Stimulated activated CD4-positive, alpha-beta T cell treated with anti-CD3 and anti-CD28 coated beads, Interleukin-1b, Interleukin-23, amount 100 ng/mL, for 1 hour (primary cell): ENCODE measurements at places on chromosomes 6 and 20.

- no peak for DNase-seq
These were observed 95.1 kb downstream of the FUT9 start for GRCh38 chr6:96110878-96111277.

DNA sequence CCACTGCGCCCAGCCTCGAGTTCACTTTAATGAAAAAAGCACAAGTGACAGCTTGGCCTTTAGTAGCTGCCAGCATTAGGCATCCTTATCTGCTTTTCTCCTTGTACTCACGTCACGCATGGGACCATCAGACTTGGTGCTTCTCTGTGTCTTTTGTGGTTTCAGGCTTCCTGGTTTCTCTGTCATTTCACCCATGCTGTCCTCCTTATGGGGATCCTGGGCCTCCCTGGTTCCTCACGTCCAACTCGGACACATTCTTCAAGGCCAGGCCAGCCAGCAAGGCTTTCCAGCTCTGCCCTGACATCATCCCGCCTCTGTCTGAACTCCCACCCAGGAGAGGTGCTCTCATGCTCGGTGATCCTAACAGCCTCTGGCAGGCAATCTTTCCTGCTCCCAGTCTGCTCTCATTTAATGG is 83.2 kb downstream of the TIAM2 start:
- DNase-seq = no peak

GRCh38 chr6:90304308-90304707 is 7.7 kb upstream of the BACH2 start:
- no peak for DNase-seq

DNA sequence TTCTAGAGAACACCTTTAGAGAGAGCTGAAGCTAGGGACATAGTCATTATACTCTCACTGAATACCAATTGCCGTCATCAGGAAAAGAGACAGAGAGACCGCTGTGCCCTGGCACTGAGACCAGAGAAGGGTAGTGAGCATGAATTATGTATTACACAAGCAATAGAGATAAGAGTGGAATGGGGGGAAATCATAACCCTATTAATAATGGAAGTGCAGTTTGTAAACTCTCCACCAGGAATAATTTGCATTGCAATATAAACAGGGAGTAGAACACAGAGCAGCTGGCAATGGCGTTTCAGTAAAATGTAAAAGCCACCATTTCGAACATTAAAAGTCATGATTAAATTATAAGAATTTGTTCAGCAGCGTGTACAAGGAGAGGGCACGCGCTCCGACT is 244.5 kb downstream of the MAFB start:
- no peak for DNase-seq

GRCh38 chr6:31178143-31179041 is 7.9 kb upstream of the POU5F1 start:
- no peak for DNase-seq

GRCh38 chr6:89073840-89074239 is 6.7 kb upstream of the PNRC1 start:
- DNase-seq = no peak

GRCh38 chr6:45375449-45375848 is 2.3 kb downstream of the SUPT3H start:
- no peak for DNase-seq

DNA sequence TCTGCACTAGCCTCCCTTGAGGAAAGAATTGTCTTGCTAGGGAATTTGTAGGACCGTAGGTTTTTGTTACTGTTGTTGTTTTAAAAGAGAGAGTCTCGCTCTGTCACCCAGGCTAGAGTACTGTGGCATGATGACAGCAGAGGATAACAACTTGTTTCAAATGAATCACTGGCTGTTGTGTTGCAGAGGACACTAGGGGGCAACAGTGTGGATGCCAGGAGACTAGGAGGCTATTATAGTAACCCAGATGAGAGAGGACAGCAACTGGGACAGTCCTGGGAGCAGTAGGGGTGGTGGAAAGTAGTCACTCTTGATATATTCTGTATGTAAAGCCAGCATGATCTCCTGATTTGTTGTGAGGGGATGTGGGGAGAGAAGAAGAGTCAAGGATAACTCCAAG is 41.8 kb upstream of the LAMA4 start:
- no peak for DNase-seq

GRCh38 chr6:108009894-108010293 is 51.9 kb upstream of the SEC63 start:
- DNase-seq = no peak

- DNase-seq = no peak
These were observed 18.2 kb downstream of the SYNDIG1 start for GRCh38 chr20:24487648-24488047.

GRCh38 chr20:11192106-11192505 is 518.3 kb upstream of the JAG1 start:
- DNase-seq = no peak

DNA sequence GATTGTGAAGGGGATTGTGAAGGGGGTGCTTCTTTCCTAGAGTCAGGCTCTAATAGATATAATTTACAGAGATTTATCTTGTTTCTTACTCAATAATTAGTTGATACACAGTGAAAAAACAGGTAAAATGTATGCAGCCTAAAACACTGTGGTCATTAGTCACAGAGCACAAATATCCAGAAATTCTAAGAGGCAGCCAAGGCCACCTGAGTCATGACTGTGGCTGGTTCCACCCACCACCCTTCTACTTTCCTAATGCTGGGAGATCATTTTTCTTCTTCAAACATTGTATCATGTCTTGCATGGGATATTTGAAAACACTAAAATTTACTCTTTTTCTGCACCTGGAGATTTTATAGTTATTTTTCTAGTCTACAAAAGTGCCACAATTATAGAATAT is 181.6 kb downstream of the OTOR start:
- DNase-seq = no peak

- DNase-seq = no peak
These were observed 2.7 kb downstream of the HIVEP2 start for GRCh38 chr6:142942238-142942637.

DNA sequence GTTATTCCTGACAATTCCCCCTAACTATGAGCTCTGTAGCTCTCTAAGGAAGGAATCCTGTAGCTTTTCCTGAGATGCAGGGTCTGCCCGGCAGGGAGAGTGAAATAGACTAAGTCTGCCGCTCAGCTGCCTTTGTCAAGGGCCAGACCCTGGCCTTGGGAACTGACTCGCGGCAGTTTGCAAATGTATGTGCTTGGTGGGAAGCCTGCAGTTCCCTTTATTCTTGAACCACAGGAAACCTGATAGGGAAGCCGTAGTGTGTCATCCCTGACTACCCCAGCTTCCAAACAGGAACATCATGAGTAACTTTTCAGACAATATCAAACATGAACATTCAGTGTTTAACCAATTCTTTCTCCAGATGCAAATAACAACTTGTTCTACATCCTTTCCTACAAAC is 78.7 kb upstream of the IFNGR1 start:
- no peak for DNase-seq

GRCh38 chr6:139939189-139939979 is 564.9 kb upstream of the CITED2 start:
- no peak for DNase-seq

- no peak for DNase-seq
These were observed 69.3 kb upstream of the IER3 start for GRCh38 chr6:30813631-30814145.

DNA sequence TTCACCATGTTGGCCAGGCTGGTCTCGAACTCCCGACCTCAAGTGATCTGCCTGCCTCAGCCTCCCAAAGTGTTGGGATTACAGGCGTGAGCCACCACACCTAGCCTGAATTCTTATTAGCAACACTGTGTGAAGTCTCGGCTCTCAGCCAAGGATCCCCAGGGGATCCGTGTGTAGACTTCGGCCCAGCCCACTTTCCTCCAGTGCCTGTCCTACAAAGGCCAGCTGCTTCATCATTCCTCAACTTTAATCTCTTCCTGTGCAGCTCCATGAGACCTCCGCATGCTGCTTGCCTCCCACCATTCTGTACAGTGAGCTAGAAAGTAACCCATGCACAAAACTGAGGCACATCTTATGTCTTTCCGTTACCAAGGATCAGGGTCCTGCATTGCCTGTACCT is 71.8 kb downstream of the SAMD3 start:
- DNase-seq = no peak

- peak; percentile 28 for DNase-seq
These were observed 20.7 kb downstream of the DYNLRB1 start for GRCh38 chr20:34536798-34537394.
